GM23248 (cell line): ENCODE measurements at places on chromosomes 11 and 22.
A peak's percentile ranks its signal among the peaks of the same experiment; 100 is the strongest.

DNA sequence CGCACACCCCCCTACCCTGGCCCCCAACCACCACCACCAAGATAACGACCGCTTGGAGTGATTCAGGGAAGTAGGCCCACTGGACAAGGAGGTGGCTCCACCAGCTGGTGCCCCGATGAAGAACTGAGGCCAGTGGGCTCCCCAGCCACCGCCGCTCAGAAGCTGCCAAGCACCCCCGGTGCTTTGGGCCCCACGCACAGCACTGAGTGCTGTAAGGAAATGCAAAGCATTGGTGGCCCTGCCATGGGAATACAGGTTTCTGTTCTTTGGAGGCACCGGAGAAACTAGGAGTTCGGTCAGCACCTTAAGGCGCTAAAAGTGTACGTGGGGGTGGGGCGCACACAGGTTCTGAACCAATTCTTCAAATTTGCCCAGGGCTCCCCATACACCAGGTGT lies 664 bp upstream of the PRSS23 start:
- no peak for DNase-seq

DNA sequence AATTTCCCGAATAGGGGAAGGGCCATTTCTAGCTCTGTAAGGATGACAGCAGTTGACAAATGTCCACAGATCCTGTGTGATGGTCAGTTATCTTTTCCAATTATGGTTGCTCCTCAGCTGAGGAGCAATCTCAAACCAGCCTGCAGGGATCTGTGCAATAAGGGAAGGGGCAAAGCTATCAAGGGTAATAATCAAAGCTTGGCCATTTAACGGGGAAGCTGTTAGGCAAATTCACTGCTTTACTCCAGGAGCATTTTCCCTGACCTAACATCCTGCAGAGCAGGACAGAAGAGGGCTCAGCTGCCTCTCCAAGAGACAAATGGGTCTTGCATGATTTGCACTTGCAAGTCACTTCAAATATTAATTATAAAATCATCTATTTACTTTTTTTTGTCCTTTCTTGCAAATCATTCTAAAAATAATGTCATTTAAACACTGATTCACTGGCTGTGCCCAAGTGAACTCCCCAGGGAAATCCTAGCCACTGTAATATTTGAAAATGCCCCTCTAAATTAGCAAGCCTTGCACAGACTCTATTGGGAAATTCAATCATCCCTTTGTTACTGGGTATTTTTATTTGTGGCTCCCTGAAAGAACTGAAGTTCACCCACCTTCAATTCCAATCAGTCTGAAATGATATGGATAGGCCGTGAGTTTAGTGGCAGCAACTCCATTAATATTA lies 1256.7 kb downstream of the LRRC4C start:
- DNase-seq = no peak

DNA sequence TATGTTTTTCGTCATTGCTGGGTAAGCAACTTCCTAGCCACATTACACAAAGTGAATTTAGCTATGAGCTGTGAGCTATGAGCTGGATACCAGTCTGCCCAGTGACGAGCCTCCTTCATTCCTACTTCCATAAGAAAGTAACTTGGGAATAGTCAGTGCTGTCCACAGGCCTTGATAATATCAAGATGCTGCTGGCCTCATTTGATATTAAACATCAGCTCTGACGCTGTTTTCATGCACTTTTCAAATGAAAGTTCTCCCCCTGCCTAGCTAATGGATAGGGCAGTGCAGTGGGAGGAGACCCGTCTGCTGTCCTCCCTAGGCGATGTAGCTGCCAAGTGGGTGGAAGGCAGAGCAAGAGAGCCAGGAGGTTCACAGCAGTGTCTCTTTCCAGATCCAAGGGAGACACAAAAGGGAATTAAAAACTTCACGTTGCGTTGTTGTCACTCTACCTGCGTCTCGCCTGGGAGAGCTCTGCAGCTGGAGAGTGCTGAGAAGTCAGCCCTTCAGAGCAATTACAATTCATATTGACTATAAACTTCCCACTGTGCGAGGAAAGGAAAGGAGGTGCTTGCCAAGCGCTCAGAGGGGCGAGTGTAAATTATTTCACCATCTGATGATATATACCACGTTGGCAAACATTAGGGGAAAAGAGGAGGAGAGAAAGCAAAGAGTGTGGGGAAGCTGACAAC lies 861.4 kb downstream of the NTM start:
- DNase-seq = no peak

DNA sequence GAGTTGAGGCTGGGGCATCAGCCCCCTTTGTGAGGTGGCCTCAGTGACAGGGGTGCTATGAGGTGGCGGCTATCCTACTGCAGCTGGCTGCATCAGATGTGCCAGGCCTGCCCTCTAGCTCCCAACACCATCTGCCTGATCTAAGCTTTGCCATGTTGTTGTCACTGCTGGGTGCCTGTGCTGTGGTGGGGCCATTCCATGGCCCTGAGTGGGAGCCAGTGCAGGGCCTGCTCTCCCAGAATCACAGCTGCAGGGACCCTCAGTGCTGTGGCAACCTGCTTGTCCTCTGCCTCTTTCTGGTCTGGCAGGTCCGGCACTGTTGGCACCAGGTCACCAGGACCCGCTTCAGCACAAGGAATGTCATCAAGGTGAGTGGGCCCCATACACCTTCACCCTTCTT lies 1.8 kb upstream of the SNU13 start:
- no peak for DNase-seq

GRCh38 chr11:128733440-128734102 lies 39.7 kb downstream of the FLI1 start:
- DNase-seq = no peak

DNA sequence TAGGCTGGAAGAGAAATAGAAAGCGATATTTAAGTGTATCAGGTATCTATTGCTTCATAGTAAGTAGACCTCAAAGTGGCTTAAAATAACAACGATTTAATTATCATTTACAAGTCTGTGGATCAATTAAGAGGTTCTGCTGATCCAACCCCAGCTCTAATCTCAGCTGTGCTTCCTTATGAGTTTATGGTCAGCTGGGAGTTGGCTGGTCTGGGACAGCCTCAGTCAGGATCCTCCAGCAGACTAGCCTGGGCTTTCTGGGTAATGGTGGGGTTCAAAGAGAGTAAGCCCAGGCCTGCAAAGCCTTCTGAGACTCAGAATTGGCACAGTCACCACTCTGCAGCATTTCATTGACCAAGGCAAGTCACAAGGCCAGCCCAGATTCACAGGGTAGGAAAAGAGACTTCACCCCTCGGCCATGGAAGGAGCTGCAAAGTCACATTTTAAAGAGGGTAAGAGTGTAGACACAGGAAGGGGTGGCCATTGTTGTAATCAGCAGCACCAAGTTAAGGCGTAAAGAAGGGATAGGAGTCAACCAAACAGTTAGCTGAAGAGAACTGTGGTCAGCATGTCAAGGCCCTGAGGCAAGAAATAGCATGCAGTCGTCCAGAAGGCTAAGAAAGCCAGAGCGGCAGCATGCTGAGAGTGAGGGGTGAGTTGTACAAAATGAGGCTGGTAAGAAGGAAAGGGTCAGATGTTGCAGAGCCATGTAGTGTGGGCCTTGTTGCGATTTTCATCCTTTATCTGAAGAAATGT lies 168.2 kb downstream of the ETS1 start:
- DNase-seq = no peak

- no peak for DNase-seq
Observed at GRCh38 chr22:25045159-25045558, 92.6 kb downstream of the KIAA1671 start.

DNA sequence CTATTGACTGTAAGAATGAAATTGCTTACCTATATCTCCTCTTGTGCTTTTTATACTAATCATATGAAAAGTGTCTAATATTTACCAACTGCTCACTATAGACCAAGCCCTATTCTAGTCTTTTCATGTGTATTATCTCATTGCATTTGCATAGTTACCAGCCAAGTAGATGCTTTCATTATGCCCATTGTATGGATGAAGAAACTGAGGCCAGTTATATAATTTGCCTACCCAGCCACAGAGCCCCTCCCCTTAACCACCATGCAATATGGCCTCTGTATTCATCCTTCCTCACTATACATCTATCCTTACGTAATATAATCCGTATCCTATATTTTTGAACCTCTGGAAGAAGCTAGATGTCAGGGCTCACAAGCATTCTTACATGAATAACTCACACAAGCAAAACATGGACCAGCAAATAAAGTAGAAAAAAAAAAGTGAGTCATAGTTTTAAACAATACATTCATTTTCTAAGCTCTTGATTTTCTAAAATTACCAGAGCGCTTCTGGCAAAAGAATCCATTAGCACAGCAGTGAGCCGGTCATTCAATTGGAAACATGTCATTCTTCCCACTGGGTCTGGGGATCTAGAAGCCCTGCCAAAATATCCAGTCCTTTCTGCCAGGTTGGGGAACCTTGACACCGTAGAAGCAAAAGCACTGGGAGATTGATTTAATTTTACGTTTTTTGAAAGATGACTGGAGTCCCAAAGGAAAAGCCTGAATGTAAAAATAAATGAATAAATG lies 80.0 kb downstream of the C11orf91 start:
- peak; percentile 71 for DNase-seq

- no peak for DNase-seq
Observed at GRCh38 chr11:29124470-29124869, 892.4 kb downstream of the KCNA4 start.

GRCh38 chr11:35122308-35122707 lies 16.7 kb upstream of the CD44 start:
- DNase-seq = no peak

- no peak for DNase-seq
Observed at GRCh38 chr11:126575849-126576248, 220.4 kb downstream of the ST3GAL4 start.

- no peak for DNase-seq
Observed at GRCh38 chr11:117313091-117313490, 3.0 kb downstream of the BACE1 start.

- peak; percentile 73 for DNase-seq
Observed at GRCh38 chr11:123111465-123111864, 49.5 kb upstream of the HSPA8 start.

GRCh38 chr22:50702261-50702671 lies 29.6 kb downstream of the SHANK3 start:
- no peak for DNase-seq

- DNase-seq = peak; percentile 63
Observed at GRCh38 chr11:57566905-57567514, 462 bp downstream of the UBE2L6 start.

GRCh38 chr11:47020793-47021526 lies 84.4 kb downstream of the CSTPP1 start:
- DNase-seq = no peak

DNA sequence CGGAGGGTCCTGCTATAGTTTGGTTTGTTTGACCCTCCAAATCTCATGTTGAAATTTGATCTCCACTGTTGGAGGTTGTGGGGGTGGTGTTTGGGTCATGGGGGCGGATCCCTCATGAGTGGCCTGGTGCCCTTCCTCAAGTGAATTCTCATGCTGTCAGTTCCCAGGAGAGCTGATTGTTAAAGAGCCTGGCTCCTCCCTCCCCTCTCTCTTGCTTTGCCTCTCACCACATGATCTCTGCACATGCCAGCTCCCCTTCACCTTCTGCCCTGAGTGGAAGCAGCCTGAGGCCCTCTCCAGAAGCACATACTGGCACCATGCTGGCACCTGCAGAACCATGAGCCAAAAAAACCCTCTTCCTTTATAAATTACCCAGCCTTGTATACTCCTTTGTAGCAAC lies 7.1 kb downstream of the TSPAN18 start:
- no peak for DNase-seq

DNA sequence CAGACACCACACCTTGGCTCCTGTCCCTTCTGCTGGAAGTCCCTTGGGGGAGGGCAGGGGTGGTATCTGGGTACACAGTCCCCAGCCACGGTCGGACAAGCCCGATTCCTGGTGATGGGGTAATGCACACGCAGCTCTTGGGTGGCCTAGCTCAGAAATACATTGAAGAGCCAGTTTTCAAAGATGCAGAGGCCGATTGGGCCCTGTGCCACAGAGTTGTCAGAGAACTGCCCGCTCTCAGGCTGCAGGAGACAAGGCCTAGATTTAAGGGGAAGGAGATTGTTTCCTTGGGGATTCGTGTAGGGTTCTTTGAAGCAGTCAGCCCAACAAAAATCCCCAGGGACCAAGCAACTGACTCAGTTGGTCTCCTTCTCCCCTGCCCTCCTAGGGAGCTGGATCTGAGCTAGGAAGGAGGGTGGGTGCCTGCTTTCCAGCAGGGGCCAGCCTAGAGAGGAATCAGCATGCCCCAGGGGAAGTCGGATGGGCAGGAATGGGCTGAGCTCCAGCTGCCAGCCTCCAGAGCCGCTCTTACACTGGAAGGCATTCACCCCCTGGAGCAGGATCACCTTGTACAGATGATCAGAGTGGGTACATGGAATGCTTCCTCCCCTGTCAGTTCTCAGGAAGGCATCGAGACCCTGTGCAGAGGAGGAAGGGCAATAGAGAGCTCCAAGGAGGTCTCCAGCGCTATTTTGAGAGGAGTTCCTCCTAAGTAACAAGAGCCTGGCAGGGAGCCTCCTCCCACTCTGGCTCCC lies 3.3 kb upstream of the SCN4B start:
- DNase-seq = no peak

DNA sequence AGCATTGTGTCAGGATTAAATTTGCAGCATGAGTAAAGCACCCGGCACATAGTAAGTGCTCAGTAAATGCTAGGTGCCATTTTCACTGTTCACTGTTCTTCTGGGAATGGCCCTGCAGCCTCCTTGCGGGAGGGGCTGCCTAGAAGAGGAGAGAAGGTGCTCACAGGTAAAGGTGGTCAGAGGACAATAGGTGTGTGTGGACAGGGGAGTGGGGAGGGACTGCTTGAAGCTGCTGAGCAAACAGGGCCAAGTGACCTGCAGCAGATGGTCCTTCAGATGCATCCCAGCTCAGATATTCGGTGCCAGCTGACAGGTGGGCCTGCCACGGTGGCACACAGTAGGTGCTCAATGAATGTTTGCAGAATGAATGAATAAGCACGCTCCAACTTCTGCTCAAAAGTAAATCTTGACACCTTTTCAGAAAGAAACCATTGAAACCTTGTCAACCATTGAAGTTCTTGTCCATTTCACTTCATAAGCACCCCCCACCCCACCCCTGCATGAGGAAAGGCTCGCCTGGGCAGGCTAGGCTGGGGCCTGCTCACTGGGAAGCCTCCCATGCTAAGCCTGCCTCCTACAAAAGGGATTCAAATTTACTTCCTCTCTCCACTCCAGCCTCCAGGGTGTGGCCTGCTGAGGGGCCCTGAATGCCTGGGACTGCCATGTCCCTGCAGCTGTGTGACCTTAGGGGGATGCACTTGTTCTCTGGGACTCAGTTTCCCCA lies 1.6 kb downstream of the KIAA0930 start:
- DNase-seq = peak; percentile 14

DNA sequence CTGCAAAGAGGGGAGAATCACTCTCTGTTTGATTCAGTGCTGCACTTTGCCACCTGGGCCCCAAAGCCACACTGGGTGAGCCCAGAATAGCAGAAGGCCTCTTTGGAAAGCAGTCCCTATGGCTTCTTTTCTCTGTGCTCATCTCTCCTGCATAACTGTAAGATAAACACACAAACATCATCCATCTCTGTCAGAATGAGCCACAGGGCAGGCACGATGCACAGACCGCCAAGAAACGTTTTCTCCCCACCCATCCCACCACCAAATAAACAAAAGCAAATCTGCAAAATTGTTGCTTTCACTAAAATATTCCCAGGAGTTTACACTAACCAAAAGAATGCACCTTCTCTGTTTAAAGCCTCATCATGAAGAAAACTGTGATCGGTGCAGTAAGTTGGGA lies 196.4 kb upstream of the POU2AF2 start:
- DNase-seq = no peak
